ENCODE measurements at places on chromosomes 7 and 10.

DNA sequence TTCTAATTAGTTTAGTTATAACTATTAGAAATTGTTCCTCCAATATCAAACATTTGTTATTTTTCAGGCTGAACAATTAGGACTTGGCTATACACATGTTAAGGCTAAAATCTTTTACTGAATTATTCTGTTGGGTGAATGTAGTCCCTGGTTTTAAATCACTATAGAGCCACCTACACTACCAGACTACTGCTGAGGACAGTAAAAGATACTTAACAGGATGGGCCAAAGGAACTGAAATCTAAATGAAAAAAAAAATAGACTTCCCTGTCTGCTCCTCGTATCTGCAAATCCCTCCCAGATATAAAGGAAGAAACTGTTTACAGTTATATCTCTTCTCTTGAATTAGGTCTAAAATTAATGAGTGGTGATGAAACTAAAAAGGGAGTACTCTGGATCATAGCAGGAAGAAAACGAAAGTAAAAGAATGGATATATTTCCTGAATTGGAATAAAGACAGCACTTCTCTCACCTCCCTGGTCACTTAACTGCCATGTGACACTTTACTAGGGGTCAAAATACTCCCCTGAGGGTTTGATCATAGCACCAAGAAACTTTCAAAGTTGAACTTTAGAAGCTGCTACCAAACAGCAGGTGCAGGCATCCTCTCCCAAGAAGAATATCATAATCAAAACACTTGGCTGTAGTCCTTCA is 12.7 kb downstream of the FBXW4 start:
- no peak for DNase-seq

GRCh38 chr7:47535035-47535703 is 46.7 kb downstream of the TNS3 start:
- no peak for DNase-seq

DNA sequence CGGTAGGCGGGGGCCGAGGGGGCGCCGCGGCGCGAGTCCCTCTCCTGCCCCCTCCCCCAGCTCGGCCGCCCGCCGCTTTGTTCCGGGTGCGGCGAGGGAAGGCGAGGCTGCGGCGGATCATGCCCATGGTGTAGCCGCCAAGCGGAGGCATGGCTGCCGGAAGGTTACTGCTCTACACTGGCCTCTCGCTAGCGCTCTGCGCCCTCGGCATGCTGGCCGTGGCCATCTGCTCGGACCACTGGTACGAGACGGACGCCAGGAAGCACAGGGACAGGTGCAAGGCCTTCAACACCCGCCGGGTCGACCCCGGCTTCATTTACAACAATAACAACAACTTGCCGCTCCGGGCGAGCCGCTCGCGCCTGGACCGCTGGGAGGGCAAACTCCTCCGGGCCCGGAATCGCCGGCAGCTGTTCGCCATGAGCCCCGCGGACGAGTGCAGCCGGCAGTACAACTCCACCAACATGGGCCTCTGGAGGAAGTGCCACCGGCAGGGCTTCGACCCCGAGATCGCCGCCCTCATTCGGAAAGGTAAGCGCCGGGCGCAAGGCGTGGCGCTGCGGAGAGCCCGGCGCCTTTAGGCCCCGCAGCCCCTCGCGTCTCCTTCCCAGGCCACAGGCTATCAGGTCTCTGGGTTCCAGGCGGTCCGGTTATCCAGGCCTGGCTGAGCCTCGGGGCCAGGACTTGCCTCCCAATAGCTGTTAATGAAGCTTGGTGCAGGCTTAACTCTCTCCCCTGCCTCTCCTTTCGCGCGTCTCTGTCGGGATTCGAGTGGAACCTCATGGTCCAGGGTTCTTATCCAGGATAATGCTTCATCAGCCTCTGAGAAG is 513 bp downstream of the TMEM178B start:
- peak; percentile 17 for DNase-seq

DNA sequence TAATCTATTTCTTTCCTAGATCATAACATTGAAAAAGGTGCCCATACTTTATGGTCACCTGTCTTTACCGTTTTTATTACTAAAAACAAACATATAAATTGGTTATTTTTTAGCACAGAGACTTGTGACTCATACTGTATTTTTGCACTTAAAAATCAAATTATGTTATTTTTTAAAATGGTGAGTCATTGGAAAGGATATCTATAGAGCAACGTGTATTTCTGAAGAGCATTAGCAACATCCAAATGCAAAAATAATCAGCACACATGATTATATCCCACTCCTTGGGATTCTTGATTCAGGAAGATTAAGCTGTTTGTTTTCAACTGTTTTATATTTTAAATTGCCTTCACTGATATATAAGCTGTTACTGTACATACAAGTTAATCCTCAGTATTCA is 40.7 kb upstream of the FMC1 start:
- DNase-seq = no peak

- DNase-seq = no peak
Observed at GRCh38 chr10:78942091-78942501, 126.7 kb upstream of the ZMIZ1 start.

DNA sequence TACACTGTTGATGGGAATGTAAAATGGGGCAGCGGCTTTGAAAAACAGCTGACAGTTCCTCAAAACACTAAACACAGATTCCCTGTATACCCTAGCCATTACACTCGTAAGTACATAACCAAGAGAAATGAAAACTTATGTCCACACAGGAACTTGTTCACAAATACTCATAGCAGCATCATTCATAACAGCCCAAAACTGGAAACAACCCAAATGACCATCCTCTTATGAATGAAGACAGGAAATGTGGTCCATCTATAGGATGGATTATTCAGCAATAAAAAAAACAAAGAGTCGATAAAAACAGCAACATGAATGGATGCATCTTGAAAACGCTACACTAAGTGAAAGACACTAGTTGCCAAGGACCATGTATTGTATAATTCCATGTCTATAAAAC is 23.7 kb downstream of the NMT2 start:
- no peak for DNase-seq

DNA sequence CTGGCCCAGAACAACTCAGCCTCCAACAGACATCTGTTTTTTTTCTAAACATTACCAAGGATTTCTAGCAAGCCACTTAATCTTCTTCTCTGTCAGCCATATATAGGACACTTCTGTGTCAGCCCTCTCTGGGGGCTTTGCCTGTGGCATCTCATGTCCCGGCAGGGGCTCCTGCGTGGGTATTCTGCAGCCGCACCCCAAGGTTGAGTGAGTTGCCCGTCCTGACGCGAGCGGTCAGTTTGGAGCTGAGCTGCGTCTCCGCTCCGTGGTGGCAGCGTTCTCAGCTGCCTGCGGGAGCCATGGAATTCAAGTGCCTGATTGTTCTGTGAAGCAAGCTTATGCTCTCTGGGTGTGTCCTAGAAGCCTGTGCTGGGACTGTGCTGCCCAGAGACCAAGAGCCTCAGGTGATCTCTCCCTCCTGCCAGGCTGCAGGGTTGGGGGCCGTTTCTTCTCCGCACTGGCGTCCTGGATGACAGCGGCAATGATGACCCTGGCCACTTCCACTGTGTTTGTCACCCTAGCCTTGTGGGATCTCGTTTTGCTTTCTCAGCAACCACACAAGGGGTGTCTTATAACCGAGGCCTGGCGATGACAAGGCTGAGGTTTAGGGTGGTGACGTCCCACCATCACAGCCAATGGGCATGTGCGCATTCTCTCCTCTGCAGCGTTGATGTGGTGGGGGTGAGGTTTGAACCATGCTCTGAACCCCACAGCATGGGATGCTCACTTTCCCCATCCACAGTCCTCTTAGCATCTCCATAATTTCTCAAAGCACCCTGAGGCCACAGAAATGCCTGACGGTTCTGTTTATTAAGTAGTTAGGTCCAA is 612.6 kb upstream of the FOXK1 start:
- DNase-seq = no peak

GRCh38 chr7:148306759-148307158 is 283.8 kb upstream of the C7orf33 start:
- DNase-seq = no peak

DNA sequence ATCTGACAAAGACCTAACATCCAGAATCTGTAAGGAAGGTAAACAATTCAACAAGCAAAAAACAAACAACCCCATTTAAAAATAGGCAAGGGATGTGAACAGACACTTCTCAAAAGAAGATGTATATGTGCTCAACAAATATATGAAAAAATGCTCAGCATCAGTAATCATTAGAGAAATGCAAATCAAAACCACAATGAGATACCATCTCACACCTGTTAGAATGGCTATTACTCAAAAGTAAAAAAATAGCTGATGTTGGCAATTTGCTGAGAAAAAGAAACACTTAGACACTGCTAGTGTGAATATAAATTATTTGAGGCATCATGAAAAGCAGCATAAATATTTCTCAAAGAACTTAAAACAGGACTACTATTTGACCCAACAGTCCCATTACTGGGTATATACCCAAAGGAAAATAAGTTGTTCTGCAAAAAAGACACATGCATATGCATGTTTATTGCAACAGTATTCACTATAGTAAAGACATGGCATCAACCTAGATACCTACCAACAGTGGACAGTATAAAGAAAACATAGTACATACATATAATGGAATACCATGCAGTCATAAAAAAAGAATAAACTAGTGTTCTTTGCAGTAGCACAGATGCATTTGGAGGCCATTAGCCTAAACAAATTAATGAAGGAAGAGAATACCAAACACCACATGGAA is 980.1 kb downstream of the KCNMA1 start:
- no peak for DNase-seq

DNA sequence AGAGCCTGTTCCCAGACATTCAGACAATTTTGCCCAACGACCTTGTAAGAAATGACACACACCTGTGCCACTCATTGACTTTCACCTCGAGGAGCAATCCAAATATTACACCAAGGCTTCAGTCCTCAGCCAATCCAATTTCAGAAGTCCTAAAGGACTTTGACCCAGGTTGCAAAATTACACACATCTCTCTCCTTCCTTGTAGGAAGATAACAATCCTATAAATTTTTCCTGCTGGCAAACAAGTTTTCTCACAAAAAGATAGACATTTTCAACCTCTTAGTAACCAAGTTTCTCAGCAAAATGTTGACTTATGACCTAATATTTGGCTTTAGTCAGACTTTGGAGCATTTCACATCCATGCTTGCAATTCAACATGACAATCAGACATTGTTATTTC is 745.0 kb downstream of the GRID1 start:
- DNase-seq = no peak

DNA sequence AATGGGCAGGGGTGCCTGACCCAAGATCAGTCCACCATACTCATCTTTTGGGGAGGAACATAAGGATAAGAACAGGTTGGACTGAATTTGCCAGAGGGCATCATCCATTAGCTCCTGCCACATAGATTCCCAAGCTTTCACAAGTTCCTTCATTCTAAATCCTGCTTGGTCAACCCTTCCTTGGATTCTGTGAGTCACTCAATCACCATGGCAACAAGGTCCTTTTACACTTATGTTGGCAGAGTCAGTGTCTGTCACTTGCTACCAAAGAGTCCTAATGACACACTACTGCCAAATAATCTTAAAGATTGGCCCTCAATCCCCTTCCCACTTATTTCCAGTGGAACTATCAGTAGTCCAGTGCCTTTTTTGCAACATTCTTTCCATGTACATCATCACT is 5.0 kb upstream of the LGI1 start:
- no peak for DNase-seq

All from stimulated activated CD4-positive, alpha-beta T cell treated with anti-CD3 and anti-CD28 coated beads, Interleukin-4, amount 100 ng/mL, for 1 hour (primary cell).